ENCODE measurements at places on chromosomes 7 and 10.

- no peak for DNase-seq
These were observed 15.6 kb downstream of the HIBADH start for GRCh38 chr7:27647046-27647445.

DNA sequence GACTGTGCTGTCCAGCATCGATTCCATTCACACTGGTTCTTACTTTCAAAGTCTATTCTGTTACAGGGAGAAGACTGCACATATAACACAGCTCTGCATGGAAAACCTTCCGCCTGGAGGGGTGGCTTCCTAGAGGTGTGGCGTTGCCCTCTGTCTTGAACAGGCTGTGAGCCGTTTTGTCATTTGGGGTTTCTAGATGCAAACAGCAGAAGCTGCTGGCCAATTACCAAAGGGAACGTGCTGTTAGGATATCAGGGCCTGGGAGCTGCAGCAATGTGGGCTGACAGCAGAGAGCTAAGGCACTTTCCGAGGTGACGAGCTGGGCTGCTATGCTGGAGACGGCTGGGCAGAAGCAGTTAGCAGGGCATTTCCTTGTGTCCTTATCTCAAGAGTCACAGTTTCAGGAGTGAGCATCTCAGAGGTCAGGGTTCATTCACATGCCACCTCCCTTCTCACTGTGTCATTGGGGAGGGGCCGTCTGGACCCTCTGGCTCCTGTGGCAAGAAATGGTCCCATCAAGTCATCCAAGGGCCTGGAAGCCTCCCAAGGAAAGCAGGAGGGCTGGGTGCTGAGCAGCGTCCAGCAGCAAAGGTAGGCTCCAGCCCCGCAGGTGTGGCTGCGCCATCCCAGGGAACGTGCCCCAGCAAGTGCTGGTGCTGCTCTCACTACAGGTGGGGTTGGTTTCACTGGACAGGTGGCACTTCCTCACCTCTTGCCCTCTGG lies 106.5 kb downstream of the WDR37 start:
- DNase-seq: no peak

- DNase-seq: peak; percentile 49
These were observed at the start of gene FMC1 for GRCh38 chr7:139341058-139341775. Gene FMC1, plus strand, starts transcription at chr7:139341337. Its CDS starts 48 bp downstream, at chr7:139341385.

- DNase-seq: no peak
These were observed 17.3 kb downstream of the CAMK2B start for GRCh38 chr7:44307905-44308595.

GRCh38 chr10:71367271-71367670 lies 29.4 kb upstream of the CDH23 start:
- no peak for DNase-seq

GRCh38 chr10:112348759-112349158 lies 25.2 kb upstream of the ACSL5 start:
- DNase-seq: no peak

GRCh38 chr7:511476-512145 lies 8.0 kb downstream of the PDGFA start:
- no peak for DNase-seq

- no peak for DNase-seq
These were observed 71.7 kb upstream of the TMEM106B start for GRCh38 chr7:12139416-12139815.

DNA sequence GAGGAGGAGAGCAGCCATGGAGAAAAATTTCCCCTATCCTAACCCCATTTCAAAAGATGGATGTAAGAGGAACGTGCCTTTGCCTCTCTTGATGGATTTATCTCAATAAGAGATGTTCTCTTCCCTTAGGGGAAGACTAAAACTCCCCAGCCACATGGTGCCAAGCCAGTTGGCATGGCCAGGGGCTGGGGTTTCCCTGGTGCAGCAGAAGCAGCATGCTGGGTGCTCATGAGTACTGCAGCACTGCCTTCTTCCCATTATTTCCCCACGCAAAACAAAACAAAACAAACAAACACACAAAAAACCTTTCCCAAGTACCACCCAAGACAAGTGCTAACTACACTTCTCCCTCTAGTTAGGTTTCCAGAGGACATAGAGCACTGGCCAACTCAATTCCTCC lies 97.2 kb downstream of the DOCK4 start:
- DNase-seq: no peak

DNA sequence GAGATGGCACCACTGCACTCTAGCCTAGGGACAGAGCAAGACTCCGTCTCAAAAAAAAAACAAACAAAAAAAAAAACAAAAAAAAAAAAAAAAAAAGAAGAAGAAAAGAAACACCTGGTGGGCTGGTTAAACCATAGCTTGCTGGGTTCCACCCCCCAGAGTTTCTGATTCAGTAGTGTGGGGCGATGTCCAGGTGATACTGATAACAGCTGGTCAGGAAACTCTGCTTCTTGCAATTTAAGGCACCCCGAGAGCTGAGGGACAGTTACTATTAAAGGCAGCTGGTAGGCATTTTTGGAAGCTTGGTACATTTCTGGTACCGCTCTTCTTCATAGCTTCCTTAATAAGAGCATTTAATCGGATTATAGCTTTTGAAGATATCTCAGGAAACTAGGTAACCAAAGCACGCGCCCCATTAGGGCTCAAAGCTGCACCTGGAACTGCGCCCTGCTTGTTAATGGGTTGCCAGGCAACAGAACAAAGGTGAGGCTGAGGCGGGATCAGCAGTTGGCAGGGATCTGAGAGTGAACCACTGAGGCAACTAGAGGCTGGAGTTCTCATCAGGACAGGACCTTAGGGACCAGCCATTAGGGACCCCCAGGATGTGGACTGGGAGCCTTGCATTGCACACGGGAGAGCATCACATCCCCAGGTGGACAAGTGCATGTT lies 6.5 kb upstream of the SDK1 start:
- no peak for DNase-seq

DNA sequence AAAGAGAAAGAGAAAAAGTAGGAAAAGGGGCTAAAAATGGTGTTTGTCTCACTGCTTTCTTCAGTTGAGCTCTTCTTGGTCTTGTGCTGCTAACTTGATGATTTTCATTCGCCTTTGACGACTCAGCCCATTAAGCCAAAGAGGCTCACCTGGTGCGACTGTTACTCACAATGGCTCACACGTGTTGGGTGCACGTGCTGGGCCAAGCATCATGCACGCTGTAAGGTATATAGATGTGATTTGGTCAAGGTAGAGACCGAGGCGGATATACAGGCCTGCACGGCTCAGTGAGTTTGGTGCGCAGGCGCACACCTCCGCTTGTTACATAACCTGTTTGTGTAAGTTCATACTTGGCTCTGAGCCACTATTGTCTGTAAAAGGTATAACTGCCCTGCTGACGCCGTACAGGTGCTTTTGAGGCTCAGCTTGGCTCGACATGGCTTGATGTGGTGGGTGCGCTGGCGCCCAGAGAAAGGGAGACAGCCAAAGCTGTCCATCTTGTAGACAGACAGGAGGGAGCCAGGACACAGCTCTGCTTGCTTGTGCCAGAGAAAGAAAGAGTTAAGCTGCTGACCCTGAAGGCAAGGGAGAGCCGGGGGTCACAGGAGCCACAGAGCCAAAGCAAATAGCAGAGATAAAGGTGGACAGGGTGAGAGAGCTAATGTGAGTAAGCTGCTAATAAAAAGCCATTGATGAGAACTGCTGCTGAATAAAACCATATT lies 33.6 kb downstream of the ANKRD16 start:
- DNase-seq: no peak

DNA sequence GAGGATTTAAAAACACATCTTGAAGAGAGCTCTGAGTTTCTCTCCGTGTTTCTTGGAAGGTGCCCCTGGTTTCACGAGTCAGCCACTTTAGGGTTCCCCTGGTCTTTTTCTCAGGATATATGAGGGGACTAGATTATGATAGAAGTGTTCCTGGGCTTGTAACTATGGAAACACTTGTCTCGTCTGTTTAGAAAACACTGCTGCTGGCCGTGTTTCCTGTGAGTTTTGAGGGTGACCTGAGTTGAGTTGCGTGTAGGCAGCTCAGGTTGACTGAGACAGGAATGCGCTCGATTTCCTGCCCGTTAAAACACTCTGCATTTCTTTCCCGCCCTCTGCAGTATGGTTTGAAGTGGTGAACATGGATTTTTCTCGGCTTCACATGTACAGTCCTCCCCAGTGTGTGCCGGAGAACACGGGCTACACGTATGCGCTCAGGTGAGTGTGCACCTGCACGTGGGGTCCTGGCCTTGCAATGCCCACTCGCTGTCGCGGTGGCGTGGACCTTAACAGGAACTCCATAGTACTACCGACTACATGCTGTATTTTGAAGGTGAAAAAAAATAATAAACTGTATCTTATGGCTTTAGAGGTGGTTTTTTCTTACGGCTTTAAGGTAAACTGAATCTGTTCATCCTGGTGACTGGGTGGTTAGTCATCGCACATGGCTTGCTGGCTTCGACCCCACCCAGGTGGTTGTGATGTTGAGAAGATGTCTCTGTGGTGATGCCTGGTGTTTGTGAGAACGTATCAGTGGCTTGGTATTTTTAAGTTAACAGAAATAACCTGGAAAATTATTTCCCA lies at the start of gene SUN1:
Gene SUN1 (plus strand): TSS at position 310 of the 801 bp plus-strand sequence. CDS start 49 bp downstream, at position 359.
- peak; percentile 45 for DNase-seq

DNA sequence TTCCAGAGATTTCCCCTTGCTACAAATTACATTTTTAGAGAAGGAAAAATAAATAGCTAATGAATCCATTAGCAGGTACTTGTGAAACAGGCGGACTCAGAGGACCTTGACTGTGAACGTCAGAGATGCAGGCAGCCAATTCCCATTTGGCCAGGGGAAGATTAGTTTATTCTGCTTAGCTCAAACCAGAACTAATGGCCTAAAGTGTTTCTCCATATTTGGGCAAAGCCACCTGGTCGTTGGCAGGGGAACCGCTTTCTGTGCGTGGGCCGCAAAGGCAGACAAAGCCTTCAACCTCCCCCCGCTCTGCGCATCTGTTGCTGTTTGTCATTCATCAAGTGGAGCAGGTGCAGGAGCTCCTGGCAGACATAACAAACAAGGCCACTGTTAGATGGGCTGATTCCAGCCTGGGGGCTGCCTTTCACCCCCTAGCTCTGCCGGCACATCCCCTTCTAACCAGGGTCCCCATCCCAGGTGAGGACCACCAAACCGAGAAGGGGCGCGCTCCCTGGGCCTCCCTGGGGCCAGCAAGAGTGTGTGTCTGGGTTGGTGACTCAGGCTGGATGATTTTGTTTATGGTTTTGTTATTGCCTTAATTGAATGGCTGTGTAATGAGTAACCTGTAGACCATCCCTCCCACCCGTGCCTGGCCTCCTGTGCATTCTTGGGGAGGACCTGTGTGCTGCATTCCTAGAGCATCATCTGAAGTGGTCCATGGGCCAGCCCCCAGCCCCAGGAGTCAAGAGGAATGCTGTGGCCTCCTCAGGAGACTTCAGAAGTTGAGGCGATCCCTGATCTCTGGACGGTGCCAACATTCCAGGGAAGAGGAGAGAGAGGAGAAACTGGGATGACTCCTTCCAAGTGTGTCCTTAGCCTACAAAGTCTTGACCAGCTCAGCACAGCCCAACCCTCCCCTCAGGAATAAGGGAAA lies 14.5 kb upstream of the CPA1 start:
- peak; percentile 78 for DNase-seq

DNA sequence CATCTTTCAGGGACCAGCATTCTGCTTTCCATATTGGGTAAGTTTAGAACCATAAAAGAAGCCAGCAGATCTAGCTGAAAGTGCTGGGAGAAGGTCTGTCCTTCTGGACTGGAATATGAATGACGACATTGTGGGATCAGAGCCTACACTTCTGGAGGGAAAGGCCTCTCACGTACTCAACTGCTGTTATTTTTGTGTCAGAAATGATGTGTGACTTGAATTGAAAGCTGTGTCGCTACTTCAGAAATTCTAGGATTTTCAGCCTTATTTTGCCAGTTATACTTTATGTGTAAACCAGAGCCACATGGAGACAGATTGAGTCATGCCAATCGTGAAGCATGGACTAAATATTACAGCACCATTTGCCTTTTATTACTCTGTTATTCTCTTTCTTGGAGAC lies 231.0 kb downstream of the KIAA1217 start:
- DNase-seq: no peak

DNA sequence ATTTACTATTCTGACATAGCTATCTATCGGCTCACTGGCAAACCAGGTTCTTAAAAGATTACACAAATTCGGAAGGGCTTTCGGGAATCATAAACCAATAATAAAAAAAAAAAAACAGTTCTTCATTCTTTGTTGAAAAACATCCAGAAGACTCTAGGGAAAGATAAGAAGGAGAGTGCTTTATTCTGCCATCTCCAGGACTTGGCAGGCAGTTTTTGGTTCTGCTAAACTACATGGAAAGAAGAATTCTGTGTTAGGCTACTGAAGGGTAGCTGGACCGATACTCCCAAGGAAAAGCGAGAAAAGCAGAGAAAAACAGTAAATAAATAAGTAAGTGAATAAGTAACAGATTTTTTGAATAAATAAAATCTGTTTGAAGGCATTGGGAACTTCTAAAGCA lies 423.5 kb upstream of the KLF6 start:
- DNase-seq: no peak

- no peak for DNase-seq
These were observed 598.6 kb downstream of the SH2D4B start for GRCh38 chr10:81136261-81136660.

- no peak for DNase-seq
These were observed 31.9 kb upstream of the NEUROD6 start for GRCh38 chr7:31372231-31372959.

DNA sequence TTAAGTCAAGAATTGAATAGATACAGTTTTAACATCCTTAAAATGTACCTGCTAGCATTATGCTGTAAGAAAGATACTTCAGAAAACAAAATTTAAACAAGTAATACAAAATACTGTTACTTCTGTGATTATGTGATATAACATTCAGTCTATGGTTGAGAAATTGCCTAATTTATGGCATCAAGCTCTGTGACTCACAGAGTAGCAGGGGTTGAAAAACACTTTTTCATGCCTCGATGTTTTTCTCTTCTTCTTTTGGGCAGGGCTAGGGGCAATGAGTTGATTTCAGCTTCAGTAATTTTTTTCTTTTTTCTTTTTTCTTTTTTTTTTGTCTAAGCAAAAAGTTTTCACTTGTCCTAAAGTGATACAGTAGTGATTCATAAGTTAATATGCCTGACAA lies 209.2 kb downstream of the MBL2 start:
- DNase-seq: no peak

GRCh38 chr10:96657385-96657784 lies 62.9 kb downstream of the PIK3AP1 start:
- DNase-seq: no peak

DNA sequence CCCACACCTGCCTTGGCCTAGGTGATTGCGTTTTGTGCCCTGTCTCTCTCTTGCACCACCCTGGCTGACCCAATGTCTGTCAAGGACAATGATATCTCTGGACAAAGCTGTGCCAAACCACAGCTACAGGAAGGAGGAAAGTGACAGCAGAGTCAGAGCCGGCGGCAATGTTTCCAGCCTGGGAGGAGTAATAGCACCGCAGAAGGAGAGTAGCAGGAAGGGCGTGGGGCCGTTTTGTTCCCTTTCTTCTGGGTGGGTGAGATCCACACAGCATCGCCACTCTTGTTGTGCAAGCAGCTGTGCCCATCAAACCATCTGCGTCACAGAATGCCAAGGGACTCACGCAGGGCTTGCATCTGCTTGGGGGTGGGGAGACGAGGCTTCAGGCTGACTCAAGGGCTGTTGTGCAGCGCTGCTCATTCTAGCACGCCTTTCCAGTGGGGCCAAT lies 341.6 kb upstream of the AUTS2 start:
- no peak for DNase-seq
